ENCODE measurements at places on chromosomes 3 and 15.

DNA sequence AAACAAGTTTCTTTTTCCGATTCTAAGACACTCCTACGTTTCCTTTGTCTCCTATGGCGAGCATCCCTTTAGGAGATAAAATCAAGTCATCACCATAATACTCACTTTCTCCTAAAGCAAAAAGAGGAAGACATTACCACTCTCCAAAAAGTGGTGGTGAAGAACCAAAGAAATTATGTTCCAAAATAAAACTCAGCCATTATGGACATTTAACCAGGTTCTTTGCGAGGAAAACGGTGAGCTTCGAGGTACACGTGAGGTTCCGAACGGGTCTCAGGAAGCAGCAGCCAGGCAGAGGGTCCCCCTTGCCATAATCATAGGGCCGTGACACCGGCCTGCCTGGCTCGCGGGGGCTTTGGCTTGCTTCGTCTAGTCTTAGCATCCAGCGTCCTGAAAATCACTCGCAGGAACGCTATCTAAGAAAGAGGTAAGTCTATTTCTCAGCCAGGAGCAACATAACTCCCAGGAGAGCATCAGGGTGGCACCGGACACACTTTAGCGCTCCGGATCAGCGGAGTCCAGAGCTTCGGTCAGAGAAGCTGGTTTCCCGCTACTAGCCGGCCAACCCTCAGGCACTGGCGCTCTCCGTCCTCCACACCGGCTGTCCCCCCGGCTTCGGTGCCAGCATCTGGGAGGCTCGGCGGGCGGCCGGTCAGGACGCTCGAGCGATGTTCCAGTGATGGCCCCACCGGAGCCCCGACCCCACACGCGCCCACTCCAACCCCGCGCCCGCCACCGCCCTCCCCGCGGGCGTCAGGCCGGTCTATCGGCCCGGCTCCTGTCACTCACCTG, 581 bp downstream of the IP6K1 start:
- DNase-seq: no peak

DNA sequence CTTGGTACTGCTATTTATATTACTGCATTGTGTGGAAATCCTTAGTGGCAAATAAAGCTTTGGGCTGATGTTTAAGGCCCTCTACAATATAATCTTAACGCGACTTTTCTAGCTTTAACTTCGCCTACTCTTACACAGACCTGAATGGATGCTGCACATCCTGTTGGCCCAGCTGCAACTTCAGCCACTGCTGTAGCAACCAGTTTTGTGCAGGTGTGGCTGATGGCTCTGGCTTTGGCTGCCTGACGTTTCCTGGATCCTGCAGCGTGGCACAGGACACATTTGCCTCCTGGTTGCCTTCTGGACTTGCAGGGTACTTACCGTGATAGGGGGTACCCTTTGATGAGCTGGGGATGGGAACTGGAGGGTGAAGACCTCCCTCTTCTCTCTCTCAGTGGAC, 20.2 kb upstream of the ERICH6 start:
- DNase-seq: no peak

DNA sequence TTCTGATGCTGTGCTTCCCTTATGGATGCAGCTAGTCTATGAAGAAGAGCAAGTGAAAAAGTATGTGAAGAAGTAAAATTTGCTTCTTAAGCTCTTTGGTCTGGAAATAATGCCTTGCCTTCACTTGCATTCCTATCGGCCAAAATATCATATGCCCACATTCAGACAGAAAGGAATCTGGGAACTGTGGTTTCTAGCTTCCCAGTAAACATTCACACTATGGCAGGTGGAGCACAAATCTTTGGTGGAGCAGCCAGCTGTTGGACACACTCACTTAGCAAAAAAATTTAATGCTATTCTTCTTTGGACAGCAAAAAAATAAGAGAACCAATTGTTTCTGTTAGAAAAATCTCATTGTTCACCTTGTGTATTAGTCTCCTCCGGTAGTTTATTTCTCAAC, 12.3 kb upstream of the COL6A6 start:
- DNase-seq: no peak

- DNase-seq: no peak
Observed at GRCh38 chr3:104291878-104292277, 1074.8 kb upstream of the ALCAM start.

- no peak for DNase-seq
Observed at GRCh38 chr3:160218136-160218535, 7.1 kb upstream of the C3orf80 start.

- no peak for DNase-seq
Observed at GRCh38 chr15:31084176-31084575, 17.3 kb downstream of the TRPM1 start.

DNA sequence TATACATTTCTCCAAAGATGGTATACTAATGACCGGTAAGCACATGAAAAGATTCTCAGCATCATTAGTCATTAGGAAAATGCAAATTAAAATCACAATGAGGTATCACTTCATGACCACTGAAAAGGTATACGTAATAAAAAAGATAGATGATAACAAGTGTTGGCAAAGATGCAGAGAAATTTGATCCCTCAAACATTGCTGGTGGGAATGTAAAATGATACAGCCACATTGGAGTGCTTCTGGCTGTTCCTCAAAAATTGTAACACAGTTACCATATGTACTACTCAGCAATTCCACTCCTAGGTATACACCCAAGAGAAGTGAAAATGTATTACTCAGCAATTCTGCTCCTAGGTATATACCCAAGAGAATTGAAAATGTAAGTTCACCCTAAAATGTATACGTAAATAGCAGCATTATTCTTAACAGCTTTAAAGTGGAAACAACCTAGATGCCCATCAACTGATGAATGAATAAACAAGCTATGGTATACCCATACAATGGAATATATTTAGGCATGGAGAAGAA, 25.0 kb upstream of the KY start:
- no peak for DNase-seq

DNA sequence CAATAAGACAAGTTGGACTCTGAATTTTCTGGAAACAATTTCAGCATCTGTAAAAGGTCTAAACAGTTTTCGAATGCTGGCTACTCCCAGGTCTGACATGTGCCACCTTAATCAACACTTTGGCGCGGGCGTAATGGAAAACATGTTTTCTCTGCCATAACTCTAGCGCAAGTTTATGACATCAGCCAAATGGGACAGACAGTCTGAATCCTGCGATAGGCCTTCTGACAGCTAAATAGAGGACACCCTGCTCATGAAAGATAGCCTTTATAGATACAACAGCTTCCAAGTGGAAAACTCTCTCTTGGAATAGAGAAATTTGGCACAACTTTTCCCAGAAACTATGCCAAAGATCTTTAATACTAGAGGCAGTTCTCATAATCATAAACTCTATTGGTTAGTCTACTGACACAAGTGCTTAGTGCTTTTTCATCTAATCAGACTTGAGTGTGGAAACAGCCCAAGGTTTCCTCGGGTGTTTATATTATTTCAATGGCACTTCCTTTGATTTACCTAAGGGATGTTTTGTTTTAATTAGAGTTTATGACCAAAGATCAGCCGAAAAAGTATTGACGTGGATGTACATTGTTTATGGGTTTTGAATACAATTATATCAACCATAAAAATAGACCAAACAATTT, 120.1 kb upstream of the DPH6 start:
- DNase-seq: no peak

GRCh38 chr3:146550743-146551510, 6.5 kb upstream of the PLSCR1 start:
- DNase-seq: no peak

DNA sequence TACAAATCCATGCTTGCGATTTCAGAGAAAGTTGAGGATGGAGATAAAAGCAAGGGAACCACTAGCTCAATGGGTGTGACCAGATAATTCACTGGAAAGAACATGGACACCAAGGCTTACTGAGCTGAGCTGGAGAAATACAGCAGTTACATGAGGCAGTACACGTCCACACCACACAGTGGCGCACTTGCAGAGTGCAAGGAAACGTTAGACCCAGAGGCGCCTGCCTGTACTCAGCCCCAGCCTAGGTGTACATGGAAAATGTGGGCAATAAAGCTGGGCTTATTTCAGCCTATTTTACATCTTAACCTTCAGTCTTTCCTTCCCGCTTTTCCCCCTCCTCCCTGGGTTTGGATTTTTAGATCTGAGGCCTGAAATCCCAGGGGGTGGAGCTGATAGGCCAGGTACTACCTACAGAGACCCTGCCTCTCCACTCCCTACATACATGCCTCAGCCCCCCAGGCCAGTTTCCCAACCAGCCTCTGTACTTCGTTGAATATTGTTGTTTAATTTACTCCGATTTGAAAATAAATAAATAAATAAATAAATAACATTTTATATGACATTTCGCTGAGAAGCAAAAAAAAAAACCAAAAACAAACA, 60.1 kb downstream of the PCOLCE2 start:
- no peak for DNase-seq

- DNase-seq: no peak
Observed at GRCh38 chr3:10223676-10224639, 24.3 kb upstream of the TATDN2 start.

- no peak for DNase-seq
Observed at GRCh38 chr3:59249004-59249403, 199.2 kb upstream of the CFAP20DC start.

DNA sequence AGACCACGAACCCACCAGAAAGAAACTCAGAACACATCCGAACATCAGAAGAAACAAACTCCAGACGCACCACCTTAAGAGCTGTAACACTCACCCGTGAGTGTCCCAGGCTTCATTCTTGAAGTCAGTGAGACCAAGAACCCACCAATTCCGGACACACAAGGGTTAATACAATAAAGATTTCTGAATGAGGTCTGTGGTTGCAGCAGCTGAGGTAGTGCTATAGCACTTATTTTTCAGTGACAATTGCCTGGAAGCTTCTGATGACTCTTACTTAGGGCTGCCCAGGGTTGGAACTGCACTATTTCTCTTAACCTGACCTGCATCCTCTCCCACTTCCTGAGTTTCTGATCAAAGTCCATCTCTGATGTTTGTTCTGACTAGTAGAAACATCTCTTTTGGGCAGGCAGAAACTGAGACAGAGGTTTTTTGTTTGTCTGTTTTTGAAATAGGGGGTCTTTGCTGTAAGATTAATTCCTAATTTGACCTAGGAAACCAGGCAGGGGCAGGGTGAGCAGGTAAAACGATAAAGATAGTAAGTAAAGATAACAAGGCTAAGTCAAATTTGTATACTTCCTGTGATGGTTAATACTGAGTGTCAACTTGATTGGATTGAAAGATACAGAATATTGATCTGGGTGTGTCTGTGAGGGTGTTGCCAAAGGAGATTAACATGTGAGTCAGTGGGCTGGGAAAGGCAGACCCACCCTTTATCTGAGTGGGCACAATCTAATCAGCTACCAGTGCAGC, 169.1 kb downstream of the GAP43 start:
- no peak for DNase-seq

GRCh38 chr15:60975952-60976351, 253.2 kb downstream of the RORA start:
- DNase-seq: no peak

GRCh38 chr3:95449841-95450240, 1364.6 kb upstream of the EPHA6 start:
- DNase-seq: no peak

- DNase-seq: no peak
Observed at GRCh38 chr3:52327486-52328290, 11.6 kb downstream of the DNAH1 start.

GRCh38 chr3:71546821-71547220, 36.7 kb downstream of the FOXP1 start:
- DNase-seq: no peak

DNA sequence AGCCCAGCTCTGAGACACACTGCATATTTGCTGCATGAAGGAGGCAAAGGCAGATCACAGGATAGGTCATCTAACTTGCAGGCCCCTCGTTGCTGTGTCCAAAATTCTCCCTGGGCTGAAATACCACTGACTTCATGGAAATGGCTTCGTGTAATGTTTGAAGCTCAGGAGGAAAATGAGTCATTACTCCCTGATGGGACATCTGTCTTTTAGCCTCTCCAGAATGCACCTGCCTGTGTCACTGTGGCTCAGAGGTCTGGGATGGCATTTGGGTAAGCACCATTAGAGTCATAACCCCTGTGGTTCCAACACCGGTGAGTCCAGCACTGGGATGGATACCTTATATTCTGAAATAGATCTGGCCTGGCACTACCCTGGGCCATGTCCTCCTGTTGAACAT, 51.5 kb downstream of the IL12A start:
- DNase-seq: no peak

DNA sequence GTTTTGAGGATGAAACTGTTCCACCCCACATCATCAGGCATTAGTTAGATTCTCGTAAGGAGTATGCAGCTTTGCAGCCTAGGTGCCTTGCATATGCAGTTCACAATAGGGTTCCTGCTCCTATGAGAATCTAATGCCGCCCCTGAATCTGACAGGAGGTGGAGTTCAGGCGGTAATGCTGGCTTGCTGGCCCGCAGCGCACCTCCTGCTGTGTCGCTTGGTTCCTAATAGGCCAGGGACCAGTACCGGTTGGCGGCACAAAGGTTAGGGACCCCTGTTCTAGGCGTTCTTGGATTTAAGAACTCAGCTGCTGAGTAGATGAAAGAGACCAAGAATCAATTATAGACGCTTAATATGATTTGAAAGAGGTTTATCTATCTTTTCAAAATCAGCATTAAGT, 595.4 kb downstream of the CADM2 start:
- no peak for DNase-seq

DNA sequence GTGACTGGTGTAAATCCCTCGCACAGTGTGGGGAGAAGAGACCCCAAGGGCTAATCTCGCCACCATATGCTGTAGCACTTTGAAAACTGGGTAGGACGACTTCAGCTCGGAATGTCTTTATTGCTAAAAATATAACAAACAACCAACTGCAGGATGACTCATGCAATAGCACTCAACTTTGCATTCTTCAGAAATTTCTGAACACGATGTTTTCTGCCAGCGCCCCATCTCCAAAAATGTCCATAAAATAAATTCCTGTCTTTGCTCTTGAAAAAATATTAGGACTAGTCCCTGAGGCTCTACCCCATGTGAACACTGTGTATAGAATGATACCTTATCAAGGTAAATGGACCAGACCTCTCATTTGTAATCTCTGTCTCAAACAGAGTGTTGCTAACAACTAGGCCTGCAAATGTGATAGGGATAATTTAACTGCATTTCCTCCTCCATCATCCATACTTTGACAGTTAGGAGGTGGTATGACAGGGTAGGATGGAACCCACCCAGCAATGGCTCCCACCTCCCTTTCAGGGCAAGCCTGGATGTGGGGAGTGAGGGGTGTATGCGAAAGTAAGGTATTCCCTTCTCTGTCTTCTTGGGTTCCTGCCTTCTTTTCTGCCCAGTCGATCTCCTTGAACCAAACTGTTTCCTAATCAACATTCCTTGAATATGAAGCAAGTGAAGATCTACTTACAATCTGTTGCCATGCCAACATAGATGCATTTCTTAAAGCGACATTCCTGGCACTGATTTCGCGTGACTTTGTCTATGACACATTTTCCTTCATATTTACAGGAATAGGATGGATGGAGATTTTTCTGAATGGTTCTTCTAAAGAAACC, 201.1 kb downstream of the NR1D2 start:
- DNase-seq: no peak

DNA sequence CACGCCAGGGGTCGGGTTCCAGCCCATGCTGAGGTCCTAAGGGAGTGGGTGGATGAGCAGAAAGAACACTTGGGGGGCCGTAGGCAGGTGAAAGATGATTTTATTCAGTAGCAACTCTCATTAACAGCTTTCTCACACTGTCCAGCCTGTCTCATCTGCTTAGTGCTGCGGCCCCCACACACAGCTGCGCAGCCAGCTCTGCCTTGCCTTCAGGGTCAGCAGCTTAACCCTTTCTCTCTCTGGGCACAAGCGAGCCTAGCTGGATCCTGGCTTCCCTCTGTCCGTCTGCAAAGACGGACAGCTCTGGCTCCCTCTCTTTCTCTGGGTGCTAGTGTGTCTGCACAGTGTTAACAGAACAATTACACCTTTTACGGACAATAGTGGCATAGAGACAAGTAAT, 21.3 kb downstream of the NPAP1 start:
- no peak for DNase-seq

Data from natural killer cell treated with Interleukin-12 subunit alpha and Interleukin-12 subunit beta and Interleukin-15 and Interleukin-18, amount 100 ng/mL, for 72 hours (primary cell).